ENCODE measurements at places on chromosomes 7 and 10.

GRCh38 chr7:33091111-33091531 is 18.1 kb downstream of the RP9 start:
- DNase-seq, result no peak

DNA sequence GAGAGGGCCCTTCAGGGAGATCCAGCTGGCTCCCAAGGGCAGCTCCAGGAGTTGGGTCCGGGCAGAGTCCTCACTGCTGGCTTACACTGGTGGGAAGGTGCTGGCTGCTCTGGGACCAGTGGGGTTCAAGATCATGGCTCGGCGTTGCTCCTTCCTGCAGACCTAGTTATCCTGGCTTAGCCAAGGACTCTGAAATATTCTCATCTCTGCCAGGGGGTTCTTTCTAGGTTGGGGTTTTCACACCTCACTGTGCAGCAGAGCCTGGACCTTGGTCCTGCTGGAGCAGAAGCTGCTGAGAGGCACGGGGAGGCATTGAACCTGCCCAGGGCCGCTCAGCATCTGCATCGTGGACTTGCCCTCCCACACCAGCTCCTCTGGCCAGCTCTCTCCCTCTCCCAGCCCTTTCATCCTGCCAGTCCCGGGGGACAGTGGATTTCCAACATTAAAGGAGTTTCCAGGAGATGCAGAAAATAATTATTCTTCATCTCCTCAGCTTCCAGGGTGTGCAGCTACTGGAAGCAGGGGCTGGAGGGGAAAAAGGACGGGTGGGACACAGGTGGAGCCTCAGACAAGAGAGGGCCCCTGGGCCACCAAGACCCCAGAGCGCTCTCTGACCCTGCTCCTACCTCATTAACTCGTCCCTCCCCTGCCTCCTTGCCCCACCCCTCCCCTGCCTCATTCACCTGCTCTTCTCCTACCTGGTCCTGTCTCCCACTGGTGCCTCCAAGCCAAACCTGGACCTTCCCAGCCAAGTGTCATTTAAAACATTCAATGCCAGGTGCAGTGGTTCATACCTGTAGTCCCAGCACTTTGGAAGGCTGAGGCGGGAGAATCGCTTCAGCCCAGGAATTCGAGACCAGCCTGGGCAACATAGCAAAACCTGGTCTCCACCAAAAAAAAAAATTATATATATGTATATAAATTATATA is 42.5 kb downstream of the JAKMIP3 start:
- DNase-seq, result no peak

DNA sequence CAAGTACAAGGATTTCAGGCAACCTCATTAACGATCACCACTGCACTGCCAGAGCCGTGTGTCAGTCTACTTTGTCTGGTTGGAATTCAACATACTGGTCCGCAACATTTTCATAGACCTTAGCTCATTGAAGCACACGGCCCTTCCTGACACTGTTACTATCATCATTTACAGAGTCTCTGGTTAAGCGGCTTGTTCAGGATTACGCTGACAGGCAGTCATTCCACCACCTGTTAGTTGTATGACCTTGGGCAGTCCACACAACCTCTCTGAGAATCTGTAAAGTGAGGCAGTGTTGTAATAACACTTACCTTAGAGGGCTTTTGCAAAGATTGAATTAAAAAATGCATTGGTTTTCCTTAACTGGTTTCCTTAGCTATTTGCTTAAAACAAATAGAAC is 112.6 kb downstream of the AOAH start:
- no peak for DNase-seq

DNA sequence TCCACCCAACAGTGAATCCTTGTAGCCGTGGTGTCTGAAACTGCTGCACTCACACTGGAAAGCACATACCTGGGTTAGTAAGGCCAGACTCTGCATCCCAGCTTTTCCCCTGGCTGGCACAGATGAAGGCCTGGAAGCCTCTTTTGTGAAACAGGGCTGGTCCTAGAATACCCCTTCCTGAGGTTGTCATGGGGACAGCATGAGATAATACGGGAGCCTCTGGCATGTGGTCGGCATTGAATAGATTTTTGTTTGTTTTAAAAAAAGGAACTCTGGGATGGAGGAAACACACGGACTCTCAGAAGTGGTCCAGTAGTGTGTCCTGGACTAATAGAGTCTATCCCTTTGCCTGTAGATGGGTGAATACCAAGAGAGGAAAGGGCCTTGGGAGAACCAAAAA is 129.7 kb downstream of the TMEM178B start:
- DNase-seq, result no peak

DNA sequence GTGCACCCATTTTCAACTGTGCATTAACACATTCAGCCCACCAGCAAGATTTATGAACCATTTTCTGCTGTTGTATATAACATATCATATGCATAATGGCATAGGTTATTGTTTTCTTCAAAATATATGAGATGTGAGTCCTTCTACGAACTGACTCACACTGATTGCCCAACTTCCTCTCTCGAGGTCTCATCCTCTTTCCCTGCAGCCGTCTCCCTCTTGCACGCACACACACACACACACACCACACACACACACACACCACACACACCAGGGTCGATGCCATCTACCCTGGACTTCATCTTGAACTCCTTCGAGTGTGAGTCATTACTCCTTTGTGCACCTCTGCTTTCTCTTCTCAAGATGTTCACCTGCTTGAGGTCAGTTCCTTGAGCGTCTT is 36.7 kb downstream of the EGFR start:
- DNase-seq, result peak; percentile 87

DNA sequence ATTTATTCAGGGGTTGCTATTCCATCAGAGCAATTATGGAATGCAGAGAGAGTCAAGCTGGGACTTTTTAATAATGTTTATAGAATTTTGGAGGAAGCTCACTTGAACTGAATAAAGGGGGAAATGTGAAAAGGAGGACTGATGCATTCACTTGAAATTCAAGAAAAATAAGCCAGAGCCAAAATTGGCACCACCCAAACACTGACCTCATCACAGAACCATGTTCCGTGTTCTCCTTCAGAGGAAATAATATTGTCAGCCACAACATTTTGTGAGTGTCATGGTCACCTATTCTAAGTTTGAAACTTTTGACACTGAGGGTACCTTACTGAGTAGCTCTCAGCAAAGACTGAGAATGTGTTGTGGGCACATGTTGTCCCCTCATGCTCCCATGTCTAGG is 207.0 kb downstream of the ANK3 start:
- DNase-seq, result no peak

DNA sequence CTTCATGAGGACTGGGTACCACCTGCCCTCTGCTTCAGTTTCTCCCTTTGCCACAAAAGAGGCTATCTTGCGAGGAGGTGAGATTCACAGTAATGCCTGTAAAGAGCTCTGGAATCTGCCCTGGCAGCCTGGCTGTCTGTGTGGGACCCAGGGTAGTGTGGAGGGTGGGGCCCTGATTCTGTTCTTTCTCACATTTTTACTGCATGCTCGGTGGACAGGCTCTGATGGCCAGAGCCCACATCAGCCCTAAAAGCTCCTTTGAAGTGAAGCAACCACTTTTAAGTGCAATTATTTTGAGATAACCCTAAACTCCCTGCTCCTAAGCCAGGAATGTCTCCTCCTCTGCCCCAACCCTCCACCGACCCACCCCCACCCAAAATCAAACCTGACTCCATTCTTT is 92.1 kb upstream of the PODXL start:
- DNase-seq, result no peak

GRCh38 chr10:9786576-9786975 is 1231.1 kb upstream of the CELF2 start:
- peak; percentile 13 for DNase-seq

- no peak for DNase-seq
Measured at GRCh38 chr10:7184660-7185366, 226.0 kb downstream of the SFMBT2 start.

DNA sequence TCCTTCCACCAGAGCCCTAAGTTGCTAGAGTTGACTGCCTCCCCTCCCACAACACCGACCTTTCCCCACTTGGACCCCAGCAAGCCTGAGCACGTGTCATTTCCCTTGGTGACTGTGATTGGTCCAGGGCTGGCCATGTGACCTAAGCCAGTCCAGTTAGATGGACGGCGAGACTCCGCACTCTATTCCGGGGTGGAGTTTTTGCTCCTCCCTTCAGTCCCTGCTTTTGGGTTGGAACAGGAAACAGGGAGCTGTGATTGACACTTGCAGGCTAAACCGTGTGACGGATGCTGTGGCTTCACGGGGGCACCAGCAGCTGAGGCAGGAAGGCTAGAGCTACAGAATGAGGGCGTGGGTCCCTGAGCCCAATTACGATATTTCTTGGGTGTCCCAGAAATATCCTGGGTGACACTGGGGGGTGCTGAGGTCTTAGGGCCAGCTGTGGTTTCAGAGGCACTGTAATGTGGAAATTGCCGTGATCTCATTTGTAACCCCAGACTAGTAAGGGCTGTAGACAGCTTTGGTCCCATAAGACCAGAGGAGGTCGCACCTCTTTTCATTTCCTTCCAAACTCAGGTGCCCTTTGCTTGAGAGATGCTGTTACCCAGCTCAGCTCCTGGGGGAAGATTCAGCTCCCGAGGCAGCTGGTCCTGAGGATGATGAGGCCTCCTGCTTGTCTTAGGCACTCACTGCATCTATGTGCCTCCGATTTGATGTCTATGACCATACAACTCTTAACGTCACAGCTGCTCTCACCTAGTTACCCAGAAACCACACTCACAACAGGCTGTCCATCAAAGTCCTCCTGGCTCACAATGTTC is 102.7 kb upstream of the NPTX2 start:
- DNase-seq, result no peak

DNA sequence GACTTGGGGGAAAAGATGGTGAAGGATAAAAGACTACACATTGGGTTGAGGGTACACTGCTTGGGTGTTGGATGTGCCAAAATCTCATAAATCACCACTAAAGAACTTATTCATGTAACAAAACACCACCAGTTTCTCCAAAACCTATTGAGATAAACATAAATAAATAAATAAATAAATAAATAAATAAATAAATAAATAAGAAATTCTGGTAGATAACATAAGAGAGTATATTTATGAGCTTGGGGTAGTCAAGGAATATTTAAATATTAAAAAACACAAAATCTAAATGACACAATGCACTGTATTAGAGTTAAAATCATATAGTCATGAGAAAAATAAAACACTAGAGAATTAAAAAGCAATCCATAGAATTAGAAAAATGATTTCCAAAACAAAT is 333.5 kb upstream of the NRG3 start:
- no peak for DNase-seq

DNA sequence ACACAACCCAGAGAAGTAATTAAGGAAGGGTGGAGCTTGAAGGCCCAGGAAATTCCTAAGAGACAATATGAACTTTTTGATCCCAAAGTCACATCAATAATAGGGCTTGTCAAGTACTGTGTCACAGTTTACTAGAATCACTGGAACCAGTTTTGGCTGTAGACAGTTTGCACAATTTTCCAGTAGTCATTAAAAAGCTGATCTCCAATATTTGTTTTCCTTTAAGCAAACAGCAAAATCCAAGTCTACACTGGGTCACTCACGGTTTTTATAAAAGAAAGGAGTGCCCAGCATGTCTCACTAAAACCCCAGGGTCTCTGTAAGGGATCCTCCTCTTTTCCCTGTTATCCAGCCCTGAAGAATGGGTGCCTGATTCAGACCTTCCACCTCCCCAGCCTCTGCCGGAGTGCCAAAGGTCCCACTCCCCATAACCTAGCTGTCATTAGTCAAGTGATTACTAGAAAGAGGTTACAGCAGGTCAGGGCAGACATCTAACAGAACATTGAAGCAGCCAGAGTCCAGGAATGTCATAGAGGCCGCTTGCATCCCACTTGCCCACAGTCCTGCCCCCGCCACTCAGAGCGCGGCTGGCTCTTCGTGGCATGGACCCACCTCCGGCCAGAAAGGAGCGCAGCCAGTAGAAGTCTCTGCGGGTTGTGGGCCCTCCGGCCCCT is 552 bp downstream of the SLC25A16 start:
- DNase-seq, result no peak

DNA sequence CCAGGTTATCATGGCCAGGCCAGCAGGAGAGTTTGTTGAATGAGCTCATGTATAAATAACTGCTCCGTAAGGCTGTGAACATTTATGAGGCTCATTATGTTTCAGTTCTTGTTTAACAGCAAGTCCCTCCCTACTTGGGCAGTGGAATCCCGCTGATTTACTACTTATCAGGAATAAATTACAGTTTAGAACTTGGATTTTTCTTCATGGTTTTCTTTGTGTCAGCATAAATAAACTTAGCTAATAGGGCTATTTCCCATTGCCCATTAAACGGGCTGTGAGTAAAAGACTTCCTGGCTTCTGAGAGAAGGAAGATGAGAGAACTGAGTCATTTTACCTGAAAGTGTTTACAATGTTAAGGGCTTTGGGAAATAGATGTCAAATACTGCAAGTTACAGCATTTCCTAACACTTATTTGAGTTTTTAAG is 701.6 kb upstream of the ANKRD30A start:
- DNase-seq, result peak; percentile 31

DNA sequence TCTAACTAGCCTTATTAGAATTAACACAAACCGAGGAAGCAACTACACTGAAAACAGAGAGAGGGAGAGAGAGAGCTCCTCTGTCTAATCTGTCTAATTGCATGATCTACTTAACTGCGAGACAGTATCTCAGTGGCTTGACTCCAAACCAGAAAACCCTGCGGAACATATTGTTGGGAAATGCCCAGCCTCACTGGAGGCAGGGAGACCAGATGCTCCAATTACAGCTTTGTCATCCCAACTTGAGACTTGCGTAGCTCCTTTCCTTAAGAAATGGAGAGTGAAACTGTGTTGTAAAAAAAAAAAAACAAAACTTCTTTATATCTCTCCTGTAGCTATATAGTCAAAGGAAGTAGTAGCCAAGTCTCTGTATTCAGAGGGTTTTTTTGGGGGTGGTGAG is 52.0 kb upstream of the ZNRF2 start:
- no peak for DNase-seq

DNA sequence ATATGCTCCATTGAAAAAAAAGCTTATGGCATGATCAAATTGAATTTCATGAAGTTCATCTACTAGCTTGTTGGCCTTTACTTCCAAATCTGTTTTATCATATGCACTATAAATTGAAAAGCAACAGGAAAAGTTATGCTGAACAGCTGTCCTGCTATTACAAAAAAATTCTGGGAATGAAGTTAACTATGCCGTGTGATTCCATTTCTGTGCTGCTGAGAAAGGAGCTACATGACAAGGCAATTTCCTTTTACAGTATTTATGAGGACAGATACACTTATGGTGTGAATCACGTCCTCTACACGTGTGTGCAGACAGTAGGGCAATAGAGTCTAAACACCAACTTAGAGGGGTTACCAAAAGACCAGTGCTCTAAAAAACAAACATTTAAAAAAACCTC is 426.5 kb upstream of the AKR1E2 start:
- peak; percentile 38 for DNase-seq

- peak; percentile 70 for DNase-seq
Measured at GRCh38 chr7:40232242-40232893, 97.6 kb downstream of the SUGCT start.

Measured in mesenchymal stem cell (in vitro differentiated cells and primary cell).